ENCODE measurements at places on chromosomes 3 and 15. TPM values are rescaled to one million over a fixed set of nuclear protein-coding genes. Genes with fewer than 3 reads are reported as not detected.

GRCh38 chr15:76999996-77000395 lies 5.1 kb downstream of the PSTPIP1 start:
- DNase-seq, result no peak

DNA sequence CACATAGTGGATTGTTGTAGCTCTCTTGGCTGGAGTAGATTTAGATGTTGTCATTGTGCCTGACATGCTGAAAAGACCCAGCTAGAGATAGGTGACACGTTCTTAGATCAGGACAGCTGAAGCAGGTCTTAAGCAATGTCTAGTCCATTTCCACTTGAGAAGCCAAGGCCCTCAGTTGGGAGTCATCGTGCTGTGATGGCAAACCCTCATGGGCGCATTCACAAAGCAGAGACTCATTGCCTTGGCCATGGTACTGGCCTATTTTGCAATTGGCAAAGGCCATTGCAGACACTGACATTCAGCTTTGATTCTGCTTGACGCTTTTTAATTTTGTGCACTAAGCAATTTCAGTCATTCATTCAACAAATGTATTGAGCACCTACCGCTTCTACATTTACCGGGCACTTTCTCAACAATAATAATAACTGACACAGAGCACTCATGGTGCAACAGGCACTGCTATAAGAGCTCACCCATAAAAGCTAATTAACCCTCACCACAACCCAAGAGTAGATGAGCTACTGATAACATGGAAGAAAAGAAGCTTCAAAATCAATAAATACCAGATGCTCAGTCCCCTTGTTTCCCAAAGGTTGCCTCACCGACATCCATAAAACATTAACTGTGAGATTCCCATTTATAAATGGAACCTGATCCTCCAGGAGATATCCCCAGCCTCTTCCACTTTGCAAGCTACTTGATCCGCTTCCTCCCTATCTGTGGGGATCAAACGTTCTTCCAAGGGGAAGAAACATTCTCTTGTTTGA lies 200.1 kb downstream of the TLE3 start:
- DNase-seq, result no peak

- no peak for DNase-seq
Measured at GRCh38 chr15:75460646-75461045, 9.2 kb upstream of the SIN3A start.

DNA sequence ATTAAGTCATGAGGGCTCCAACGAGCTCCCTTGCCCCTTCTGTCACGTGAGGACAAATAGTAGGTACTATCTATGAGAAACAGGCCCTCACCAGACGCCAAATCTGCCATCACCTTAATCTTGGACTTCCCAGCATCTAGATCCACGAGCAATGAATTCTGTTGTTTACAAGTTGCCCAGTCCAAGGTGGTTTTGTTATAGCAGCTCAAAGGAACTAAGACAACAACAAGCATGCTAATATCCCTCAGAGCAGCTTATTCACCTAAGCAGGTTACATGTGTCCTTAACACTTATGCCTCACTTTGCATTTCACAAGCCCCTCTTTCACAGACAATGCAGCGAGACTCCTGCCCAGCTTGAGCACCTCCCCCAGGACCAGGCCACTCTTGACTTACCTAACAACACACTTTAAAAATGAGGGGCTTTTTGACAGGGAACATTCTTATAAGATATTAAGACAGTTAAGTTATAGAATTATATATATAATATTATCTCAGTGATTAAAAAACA lies 219.5 kb downstream of the PLCH1 start:
- no peak for DNase-seq

GRCh38 chr15:96264801-96265515 lies 65.5 kb upstream of the NR2F2 start:
- DNase-seq, result peak; percentile 60

- peak; percentile 37 for DNase-seq
Measured at GRCh38 chr3:62046326-62046725, 327.0 kb downstream of the FEZF2 start.

GRCh38 chr3:76107935-76108570 lies 322.7 kb upstream of the ZNF717 start:
- peak; percentile 61 for DNase-seq

GRCh38 chr15:83284559-83285283 lies at the start of gene BNC1:
TSS of gene BNC1 (minus strand) at chr15:83284664. CDS start at chr15:83284628, 36 bp downstream.
- DNase-seq, result no peak

DNA sequence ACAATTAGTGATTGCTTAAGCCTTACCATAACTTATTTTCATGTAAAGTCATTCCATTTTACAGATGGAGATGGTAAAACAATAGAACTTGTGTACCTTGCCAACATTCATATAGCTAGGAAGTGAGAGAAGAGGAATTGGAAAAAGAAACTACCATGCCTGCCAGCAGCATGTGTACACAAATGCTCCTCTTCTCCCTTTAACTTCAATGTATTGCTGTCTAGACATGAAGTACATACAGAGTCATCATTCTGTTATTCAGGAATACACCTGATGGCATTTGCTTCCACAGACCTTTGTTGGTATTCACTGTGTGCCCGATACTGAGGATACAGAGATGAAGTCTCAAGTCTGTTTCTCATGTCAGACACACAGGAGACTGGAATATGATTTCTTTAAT lies 7.1 kb upstream of the TMEM207 start:
- DNase-seq, result no peak

GRCh38 chr3:186432944-186433732 lies 71.1 kb upstream of the DGKG start:
- no peak for DNase-seq

GRCh38 chr3:180189310-180189648 lies 152.5 kb upstream of the PEX5L start:
- no peak for DNase-seq

DNA sequence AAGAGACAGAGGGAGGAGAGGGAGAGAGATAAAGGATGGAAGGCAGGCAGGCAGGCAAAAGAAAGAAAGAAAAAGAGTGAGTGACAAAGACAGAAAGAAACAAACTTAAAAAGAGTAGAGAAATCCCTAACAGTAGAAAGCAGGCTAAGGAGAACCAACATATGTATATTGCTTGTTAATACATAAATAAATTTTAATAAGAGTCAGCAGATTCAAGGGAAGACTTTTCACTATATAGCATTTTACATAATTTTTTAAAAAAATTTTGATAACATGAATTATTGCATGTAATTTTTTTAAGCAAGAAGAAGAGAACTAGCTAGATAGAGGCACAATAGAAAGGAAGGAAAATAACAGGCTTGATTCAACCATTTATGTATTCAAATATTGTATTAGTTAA lies 291.6 kb downstream of the KCNH8 start:
- no peak for DNase-seq

DNA sequence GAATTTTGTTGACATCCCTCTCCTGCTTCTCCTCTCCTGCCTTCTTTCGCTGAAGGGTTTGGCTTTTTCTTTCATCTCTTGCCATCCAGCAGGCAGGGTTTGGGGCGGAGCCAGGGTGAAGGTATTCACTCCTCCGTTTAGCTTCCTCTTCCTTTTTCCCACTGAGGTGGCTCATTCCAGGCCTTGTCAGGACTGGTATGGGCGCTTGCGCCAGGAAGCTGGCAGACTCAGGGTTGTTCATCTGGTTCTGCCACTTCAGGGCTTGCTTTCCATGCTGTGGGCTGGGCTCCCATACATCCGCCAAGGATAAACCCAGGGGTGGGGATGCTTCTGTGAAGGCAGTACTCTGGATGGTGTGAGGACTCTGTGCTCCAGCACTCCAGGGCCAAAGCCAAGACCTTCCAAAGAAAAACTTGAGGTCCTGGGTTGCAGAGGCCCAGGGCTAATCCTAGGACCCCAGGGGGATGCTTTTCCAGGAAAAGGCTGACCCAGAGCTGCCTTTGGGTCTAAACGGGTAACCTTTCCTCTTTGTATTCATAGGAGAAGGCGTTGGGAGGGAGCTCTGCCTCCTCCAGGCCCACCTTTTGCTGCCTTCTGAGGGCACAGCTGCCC lies 7.7 kb upstream of the AMOTL2 start:
- DNase-seq, result no peak

GRCh38 chr3:13122081-13123012 lies 49.1 kb upstream of the IQSEC1 start:
- no peak for DNase-seq

- no peak for DNase-seq
Measured at GRCh38 chr3:119745942-119746341, 36.0 kb upstream of the NR1I2 start.

DNA sequence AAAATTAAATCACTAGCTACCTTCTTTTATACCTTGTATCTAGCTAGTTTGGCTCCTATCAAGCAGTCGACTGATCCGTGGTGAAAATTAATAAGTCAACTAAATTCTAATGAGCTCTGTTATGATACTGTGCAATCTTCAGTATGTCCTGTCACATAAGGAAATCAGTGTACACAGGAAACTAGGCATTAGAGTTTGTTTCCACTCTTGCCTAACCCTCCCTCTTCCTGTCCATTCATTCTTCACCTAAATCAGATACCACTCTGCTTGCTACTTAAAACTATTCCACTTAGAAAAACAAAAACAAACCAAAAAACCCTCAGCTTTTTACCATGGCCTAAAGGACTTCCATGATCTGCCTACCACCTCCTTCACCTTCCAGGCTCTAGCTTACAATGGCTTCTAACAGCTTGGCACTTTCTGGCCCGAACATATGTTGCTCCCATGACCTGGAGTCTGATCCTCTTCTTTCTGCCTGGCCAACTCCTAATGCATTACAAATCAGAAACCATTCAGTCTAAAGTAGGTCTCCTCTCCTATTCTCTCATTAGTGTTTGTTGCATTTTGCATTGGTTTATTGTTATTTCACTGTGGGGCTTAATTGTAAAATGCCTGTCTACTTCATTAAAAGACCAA lies 7.9 kb downstream of the RFC4 start:
- no peak for DNase-seq

Gene RBP2
- polyA plus RNA-seq, result not detected

Gene RPP25
- 0.38 TPM for polyA plus RNA-seq

Gene KLHL40
- not detected for polyA plus RNA-seq

Gene SPINT1
- polyA plus RNA-seq, result 1.8 TPM

Measured in IMR-90 (cell line).